Prostate gland (tissue), 2 donors: ENCODE measurements at places on chromosomes 1 and 21. TPM values are rescaled to one million over a fixed set of nuclear protein-coding genes. Genes with fewer than 3 reads are reported as not detected.

CLK2 gene
- 28.1 TPM for total RNA-seq

H6PD gene
- total RNA-seq: 52.8 TPM

CCT3 gene
- total RNA-seq: 167 TPM

PPP2R5A gene
- 49.5 TPM for total RNA-seq

ERICH3 gene
- 3.3 TPM for total RNA-seq

DNA sequence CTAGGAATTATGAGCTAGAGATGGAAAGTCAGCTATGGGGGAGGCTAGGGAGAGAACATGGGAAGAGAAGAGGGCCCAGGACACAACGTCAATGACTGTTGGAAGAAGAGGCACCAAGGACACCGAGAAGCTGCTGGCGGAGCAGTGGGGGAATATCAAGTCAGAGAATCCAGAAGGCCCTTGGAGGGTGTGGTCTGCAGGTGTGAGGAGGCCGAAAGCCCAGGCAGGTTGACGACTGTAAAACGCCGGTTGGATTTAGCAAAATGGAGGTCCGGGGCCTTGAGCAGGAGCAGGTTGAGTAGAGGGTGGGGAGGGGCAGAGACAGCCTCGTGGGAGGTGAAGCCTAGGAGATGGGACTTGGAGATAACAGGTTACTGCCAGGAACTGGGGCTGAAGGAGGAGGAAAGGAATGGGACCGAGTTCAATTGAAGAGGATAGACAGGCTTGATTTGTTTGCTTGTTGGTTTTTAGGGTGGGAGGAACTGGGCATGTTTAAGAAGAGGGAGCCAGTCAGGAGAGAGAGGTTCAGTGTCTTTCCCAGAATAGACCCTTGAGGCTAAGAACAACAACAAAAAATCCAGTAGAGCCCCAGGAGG, 35.1 kb downstream of the EDN2 start:
- peaks cover 11% of the 10 kb centered on the region for H3K4me1 ChIP-seq
- DNase-seq: peak; percentile 65
- no peaks in the 10 kb centered on the region for H3K27me3 ChIP-seq
- H3K36me3 ChIP-seq: no peaks in the 10 kb centered on the region
- peak overlapping the region; percentile 74 for H3K27ac ChIP-seq

- no peak overlapping the region for H3K4me3 ChIP-seq
- no peak for DNase-seq
- H3K36me3 ChIP-seq: no peaks in the 10 kb centered on the region
Observed at GRCh38 chr1:91792489-91793071, 93.4 kb downstream of the TGFBR3 start.

- DNase-seq: no peak
- H3K27ac ChIP-seq: no peak overlapping the region
- no peaks in the 10 kb centered on the region for H3K4me1 ChIP-seq
Observed at GRCh38 chr21:31201548-31201947, 142.5 kb downstream of the TIAM1 start.

- DNase-seq: no peak
- H3K27me3 ChIP-seq: no peaks in the 10 kb centered on the region
- H3K4me3 ChIP-seq: no peak overlapping the region
- no peak overlapping the region for H3K27ac ChIP-seq
Observed at GRCh38 chr21:15976807-15977206, 247.0 kb downstream of the USP25 start.

DNA sequence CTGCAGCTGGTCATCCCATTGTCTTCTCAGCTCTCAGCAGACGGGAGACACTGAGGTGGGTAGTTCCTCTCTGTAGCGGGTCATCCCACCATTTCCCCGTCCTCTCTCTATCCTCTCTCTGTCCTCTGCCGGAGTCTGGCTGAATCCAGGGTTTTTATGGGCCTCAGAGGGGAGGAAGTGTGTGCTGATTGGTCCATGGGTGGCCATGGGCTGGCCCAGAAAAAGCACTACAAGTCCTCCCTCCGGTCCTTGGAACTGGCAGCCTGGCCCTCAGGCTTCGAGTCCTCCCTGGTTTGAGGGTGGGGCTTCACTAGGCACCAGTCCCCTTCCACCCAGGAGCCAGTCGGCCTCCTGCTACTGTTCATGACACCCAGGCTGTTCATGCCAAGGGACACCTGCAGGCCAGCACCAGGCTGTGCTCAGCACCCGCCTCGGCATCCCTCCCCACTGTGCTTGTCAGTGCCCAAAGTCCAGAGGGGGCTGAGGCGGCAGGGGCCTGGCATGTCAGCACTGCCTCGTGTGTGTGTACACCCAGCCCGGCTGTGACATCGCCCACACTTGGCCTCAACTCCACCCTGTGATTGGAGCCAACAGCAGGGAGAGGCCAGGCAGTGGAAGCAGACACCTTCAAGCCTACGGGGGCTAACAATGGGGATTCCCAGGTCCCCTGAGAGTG, 23.0 kb upstream of the LRRC8C start:
- H3K27ac ChIP-seq: no peak overlapping the region
- no peak overlapping the region for H3K4me3 ChIP-seq
- H3K4me1 ChIP-seq: no peaks in the 10 kb centered on the region
- no peak for DNase-seq
- H3K27me3 ChIP-seq: no peaks in the 10 kb centered on the region

DNA sequence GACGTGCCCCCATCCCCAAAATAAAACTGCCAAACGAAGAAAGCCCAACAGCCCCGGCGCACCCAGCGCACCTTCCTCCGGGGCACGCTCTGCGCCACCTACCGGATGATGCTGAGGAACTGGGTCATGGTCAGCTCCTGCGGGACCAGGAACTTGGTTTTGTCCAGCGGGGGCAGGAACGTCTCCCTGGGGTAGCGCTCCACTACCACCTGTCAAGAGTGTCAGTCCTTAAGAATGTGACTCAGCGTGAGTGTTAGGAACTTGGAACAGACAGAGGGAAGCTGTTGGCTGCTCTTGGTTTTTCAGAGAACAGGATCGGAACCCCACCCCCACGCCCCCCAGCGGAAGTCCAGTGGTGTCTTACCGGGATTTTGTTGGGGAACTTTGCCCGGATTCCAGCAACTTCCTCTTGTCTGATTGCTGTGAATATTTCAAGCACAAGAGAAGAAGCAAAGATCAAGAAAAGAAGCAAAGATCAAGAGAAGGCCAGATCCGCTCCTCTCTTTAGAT, 431 bp downstream of the MAP1LC3C start:
- H3K27me3 ChIP-seq: no peaks in the 10 kb centered on the region
- no peak for DNase-seq
- H3K4me1 ChIP-seq: no peaks in the 10 kb centered on the region
- H3K4me3 ChIP-seq: no peak overlapping the region
- no peak overlapping the region for H3K27ac ChIP-seq

DNA sequence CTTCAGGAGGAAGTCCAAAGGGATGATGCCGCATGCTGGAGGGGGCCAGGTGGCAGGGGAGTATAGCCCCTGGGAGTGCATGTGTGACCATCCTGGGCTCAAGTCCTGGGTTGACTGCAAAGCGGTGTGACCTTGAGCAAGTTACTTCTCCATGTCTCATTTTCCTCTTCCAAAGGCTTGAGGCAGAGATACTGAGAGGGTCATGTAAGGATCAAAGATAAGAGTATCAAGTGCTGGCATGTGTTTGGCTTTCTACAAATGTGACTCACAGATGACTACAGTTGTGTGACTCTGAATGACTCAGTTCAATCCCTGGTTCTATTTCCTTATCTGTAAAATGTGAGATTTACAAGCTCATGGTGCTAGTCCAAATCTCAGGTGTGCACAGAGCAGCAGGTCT, 26.1 kb downstream of the PROK1 start:
- no peaks in the 10 kb centered on the region for H3K36me3 ChIP-seq
- no peak for DNase-seq
- H3K27me3 ChIP-seq: no peaks in the 10 kb centered on the region
- no peak overlapping the region for H3K4me3 ChIP-seq
- H3K27ac ChIP-seq: no peak overlapping the region
- H3K4me1 ChIP-seq: no peaks in the 10 kb centered on the region

- H3K27ac ChIP-seq: no peak overlapping the region
- no peaks in the 10 kb centered on the region for H3K36me3 ChIP-seq
- peak; percentile 24 for DNase-seq
Observed at GRCh38 chr1:204746838-204747442, 61.4 kb upstream of the LRRN2 start.

DNA sequence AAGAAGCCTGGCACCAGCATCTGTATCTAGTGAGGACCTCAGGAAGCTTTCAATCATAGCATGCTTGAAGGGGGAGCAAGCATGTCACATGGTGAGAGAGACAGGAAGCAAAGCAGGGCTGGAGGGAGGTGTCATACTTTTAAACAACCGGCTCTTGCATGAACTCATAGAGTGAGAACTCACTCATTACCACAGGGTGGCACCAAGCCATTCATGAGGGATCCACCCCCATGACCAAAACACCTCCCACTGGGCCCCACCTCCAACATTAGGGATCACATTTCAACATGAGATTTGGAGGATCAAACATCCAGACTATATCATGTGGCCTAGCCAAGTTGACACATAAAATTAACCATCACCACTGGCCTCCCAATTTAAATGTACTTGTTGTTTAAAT, 125.1 kb upstream of the KCND3 start:
- no peak overlapping the region for H3K27ac ChIP-seq
- H3K36me3 ChIP-seq: no peaks in the 10 kb centered on the region
- no peaks in the 10 kb centered on the region for H3K27me3 ChIP-seq
- DNase-seq: no peak
- H3K4me3 ChIP-seq: no peak overlapping the region

DNA sequence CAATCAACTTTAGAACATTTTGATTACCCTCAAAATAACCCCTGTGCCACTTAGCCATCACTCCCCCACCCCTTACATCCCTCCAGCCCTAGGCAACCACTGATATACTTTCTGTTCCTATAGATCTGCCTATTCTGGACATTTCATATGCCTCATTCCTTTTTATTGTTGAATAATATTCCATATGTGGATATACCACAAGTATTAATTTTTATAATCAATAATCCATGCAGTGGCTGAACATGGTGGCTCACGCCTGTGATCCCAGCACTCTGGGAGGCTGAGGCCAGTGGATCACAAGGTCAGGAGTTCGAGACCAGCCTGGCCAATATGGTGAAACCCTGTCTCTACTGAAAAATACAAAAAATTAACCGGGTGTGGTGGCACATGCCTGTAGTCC, 20.1 kb upstream of the MED18 start:
- H3K4me1 ChIP-seq: no peaks in the 10 kb centered on the region
- H3K36me3 ChIP-seq: no peaks in the 10 kb centered on the region
- DNase-seq: no peak
- no peaks in the 10 kb centered on the region for H3K27me3 ChIP-seq
- no peak overlapping the region for H3K4me3 ChIP-seq
- H3K27ac ChIP-seq: no peak overlapping the region

DNA sequence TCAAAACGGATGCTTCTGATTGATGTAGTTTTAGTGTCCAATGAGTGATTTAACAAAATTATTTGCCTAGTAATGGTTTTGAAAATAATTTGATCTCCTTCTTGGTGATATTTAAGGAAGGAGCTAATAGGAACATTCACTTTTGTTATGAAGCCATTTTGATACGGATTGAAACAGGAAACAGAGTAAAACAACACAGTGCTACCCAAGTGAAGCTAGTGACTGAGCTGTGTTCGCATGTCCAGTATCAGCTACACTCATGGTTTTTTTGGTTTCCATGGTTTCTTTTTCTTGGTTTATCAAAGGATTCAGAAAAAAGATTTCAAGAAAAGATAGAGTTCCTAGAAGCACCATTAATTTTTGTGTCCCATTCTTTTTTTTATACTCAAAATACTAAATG, 40.1 kb upstream of the PLEKHO1 start:
- no peaks in the 10 kb centered on the region for H3K36me3 ChIP-seq
- H3K27me3 ChIP-seq: no peaks in the 10 kb centered on the region
- no peak for DNase-seq
- H3K27ac ChIP-seq: no peak overlapping the region
- H3K4me3 ChIP-seq: no peak overlapping the region

DNA sequence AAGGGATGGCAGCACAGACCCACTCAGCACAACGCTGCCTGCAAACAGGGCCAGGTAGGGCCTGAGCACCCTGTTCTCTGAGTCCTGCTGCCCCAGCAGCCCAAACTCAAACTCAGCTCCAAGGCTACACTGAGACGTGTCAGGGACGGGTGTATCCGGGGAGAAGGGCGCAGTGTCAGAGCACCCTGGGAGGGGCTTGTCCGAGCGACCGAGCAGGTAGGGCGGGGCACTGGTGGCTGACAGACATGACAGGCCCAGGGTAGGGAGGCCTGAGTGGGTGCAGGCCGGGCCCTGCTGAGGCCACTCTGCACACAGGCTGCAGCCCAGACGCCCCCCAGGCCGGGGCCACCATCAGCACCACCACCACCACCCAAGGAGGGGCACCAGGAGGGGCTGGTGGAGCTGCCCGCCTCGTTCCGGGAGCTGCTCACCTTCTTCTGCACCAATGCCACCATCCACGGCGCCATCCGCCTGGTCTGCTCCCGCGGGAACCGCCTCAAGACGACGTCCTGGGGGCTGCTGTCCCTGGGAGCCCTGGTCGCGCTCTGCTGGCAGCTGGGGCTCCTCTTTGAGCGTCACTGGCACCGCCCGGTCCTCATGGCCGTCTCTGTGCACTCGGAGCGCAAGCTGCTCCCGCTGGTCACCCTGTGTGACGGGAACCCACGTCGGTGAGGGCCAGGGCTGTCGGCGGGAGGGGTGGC, 5.5 kb downstream of the SCNN1D start:
- no peak overlapping the region for H3K4me3 ChIP-seq
- no peaks in the 10 kb centered on the region for H3K36me3 ChIP-seq
- H3K4me1 ChIP-seq: no peaks in the 10 kb centered on the region
- no peak overlapping the region for H3K27ac ChIP-seq
- peaks cover 3% of the 10 kb centered on the region for H3K27me3 ChIP-seq

- no peak for DNase-seq
- no peak overlapping the region for H3K4me3 ChIP-seq
- H3K27me3 ChIP-seq: no peaks in the 10 kb centered on the region
- no peaks in the 10 kb centered on the region for H3K36me3 ChIP-seq
- H3K27ac ChIP-seq: no peak overlapping the region
Observed at GRCh38 chr1:65063025-65063424, 85.0 kb upstream of the AK4 start.

- no peak overlapping the region for H3K4me3 ChIP-seq
- H3K4me1 ChIP-seq: peaks cover 56% of the 10 kb centered on the region
- no peaks in the 10 kb centered on the region for H3K27me3 ChIP-seq
- no peaks in the 10 kb centered on the region for H3K36me3 ChIP-seq
- DNase-seq: peak; percentile 98
Observed at GRCh38 chr1:154419620-154420571, 14.8 kb downstream of the IL6R start.

- H3K27ac ChIP-seq: peak overlapping the region; percentile 20
- no peaks in the 10 kb centered on the region for H3K27me3 ChIP-seq
- H3K4me1 ChIP-seq: peaks cover 8% of the 10 kb centered on the region
- no peak overlapping the region for H3K4me3 ChIP-seq
- DNase-seq: no peak
Observed at GRCh38 chr1:2330519-2331199, 60.7 kb downstream of the MORN1 start.

DNA sequence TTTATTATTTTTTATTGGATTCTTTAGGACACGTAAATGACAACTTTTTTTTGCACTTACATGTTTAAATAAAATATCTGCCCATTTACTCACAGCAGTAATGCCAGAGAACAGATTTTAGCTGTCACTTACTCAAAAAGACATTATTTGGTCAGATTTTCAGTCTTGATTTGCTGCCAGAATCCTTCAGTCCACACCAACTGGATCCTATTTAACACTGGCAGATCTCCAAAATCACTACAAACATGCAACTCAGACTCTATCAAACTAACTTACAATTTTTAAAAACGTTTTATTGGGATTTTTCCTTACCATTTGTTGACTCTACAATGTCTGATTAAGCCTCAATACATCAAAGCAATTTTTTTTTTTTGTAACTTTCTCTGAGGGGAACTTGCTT, 11.1 kb downstream of the ATP6V1G3 start:
- no peaks in the 10 kb centered on the region for H3K27me3 ChIP-seq
- no peak overlapping the region for H3K27ac ChIP-seq
- H3K4me1 ChIP-seq: no peaks in the 10 kb centered on the region
- DNase-seq: no peak
- no peak overlapping the region for H3K4me3 ChIP-seq
